Stimulated activated CD4-positive, alpha-beta T cell treated with anti-CD3 and anti-CD28 coated beads, Interleukin-4, amount 100 ng/mL, for 24 hours (primary cell): ENCODE measurements at places on chromosomes 13 and 19.

GRCh38 chr13:28485996-28486543 lies 8.9 kb downstream of the FLT1 start:
- DNase-seq, result no peak

DNA sequence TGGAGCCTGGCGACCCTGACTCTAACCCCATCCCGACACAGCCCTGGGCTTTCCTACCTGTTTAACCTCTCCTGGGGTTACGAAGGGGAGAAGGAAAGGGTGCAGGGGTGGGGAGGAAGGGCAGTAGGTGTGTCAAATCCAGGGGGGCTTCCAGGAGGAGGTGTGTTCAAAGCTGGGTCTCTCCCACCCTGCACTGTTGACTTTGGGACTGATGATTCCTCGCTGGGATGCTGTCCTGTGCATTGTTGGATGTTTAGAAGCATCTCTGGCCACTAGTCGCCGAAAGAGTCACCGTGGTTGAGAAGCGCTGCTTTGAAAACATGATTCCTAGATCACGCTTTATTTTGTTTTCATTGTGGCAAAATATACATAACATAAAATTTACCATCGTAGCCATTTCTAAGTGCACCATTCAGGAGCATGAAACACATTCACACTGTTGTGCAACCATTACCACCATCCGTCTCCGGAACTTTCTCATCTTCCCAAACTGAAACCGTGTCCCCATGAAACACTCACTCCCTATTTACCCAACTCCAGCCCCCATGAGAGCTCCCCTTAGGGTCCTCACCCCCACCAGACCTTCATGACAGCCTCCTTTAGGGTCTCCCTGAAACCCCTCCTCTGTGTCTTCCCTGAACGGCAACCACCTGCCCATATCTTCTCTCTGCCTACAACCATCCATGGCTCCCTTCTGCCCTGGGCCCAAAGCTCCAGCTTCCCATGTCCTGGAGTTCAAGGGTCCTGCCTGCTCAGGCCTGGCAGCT lies 4.4 kb upstream of the FCER2 start:
- DNase-seq, result no peak

DNA sequence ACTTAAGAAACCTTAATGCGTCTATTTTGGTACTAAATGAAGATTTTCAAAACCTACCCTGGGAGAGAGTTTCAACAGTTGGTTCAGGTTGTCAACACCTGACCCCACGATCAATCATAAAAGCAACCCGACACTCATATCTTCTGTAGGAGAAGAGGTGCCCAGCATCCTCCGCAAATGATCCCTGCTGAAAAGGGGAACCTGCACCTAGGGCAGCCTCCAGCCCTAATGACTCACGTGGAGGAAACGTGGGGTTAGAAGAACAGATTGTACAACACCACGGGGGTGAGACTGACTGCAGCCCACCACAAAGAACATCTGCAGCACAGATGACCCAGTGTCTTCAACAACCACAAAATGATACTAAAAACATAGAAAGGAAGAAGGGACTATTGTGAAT lies 116.3 kb downstream of the RAB20 start:
- no peak for DNase-seq

GRCh38 chr13:20544201-20544923 lies 18.7 kb upstream of the CRYL1 start:
- no peak for DNase-seq

GRCh38 chr13:65236841-65237418 lies 1993.2 kb downstream of the PCDH9 start:
- DNase-seq, result no peak

DNA sequence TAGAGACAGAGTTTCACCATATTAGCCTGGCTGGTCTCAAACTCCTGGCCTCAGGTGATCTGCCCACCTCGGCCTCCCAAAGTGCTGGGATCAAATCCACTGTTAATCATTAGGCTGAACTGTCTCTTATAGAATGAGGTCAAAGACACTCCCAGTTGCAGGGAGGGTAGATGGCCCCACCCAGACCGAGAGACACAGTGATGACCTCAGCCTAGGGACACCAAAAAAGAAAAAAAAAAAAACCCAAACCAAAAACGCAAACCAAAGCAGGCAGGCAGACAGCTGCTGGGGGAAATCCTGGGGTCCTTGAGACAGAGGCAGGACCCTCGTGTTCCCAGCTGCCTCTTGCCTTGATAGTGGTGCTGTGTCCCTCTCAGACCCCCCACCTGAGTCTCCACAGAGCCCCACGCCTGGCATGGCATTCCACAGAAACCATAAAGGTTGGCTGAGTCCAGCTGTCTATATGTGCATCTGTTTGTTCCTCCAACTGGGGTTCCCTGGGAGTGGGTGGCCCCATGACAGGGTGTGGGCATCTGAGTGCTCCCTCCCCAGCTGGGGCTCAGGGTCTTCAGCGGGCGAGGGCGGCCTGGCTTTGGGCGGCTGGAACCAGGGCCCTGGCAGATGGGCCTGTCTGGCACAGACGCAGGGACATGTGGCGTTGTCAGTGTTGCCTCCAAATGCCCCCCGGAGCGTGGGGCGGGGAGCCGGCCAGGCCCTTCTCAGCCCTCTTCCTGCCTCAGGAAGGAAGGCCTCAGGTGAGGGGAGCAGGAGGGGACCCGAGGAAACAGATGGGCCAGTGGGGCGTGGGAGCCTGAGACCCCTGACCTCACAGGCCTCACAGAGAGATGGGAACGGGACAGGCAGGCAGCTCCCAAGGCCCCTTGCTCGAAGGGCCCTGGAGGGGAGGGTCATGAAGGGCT lies 5.2 kb downstream of the DAND5 start:
- no peak for DNase-seq

DNA sequence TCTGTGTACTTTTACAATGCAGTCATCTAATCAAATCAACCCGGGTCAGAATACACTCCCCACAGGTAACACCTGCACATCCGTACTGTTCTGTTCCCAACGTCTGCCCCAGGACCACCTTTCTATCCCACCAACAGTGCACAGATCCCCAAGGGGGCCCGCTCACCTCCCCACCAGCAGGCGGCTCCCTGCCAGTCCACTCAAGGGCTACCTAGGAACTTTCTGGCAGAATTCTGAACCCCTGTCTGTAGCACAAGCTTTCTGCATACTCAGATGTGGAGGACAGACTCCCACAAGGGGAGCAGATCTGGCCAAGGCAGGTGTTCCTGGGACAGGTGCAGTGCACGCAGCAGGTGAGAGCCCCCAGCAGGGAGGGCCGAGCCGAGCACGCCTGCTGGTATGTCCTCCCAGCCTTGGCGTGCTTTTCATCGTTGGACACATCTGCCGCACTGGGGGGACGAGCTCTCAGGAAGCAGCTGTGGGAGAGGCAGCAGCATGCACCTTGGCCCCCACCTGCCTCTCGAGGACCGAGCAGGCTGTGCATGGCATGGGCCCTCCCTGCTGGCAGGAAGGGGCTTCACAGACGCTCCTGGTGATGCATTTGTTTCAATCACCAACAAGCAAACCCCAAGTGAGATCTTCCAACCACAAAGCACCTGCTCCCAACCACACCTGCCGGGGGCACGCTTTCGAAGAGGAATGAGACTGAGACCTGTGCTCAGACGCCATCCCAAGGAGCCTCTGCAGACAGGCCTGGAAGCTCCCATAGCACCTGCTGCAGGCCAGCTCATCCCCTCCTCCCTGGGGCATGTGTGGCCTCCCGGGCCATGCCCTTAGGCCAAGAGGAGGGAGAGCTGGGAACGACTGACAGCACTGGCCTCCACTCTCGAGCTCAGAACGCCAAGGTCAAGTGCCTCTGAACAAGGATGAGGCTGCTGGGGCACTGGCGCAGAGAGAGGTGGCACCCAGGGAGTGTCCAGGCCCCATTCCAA lies 35.9 kb downstream of the RAB20 start:
- DNase-seq, result no peak

DNA sequence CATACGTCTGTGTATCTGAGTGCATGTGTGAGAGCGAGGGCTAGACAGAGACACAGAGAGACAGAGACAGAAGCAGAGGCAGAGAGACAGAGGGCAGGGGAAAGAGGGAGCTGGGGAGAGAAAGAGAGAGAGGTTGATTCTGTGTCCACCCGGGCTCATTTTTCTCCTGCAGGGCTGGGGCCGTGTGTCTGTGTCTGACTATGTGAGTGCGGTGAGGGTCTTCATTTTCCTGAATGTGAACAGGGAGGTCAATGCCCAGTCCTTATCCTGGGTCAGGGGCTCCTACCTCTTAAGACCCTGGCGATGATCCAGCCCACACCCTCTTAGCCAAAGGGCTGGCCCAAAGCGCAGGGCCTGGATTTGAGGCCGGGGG lies 17.7 kb downstream of the LRRC4B start:
- DNase-seq, result no peak

- no peak for DNase-seq
Measured at GRCh38 chr13:33388286-33388998, 102.9 kb upstream of the STARD13 start.

GRCh38 chr13:104757712-104758111 lies 1691.5 kb upstream of the SLC10A2 start:
- no peak for DNase-seq
